ENCODE measurements at places on chromosomes 3 and 15.
A peak's percentile ranks its signal among the peaks of the same experiment; 100 is the strongest.

DNA sequence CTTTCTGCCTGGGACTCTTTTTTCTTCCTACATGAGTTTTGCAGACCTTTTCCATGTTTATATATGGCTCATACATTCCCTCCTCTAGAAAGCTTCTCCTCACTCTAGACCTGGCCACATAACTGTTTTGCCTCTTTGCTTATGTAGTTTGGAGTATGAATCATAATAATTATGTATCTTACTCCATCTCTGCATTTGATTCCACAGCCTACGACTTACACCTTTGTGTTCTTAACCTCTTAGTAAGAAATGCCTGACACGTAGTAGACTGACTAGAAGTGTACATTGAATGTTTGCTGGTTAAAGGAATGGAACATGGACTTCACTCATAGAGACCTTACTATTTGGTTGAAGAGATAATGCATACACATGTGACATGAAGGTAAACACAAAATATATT is 56.4 kb downstream of the MBNL1 start:
- no peak for DNase-seq

GRCh38 chr3:192121923-192122322 is 605.4 kb downstream of the FGF12 start:
- no peak for DNase-seq

DNA sequence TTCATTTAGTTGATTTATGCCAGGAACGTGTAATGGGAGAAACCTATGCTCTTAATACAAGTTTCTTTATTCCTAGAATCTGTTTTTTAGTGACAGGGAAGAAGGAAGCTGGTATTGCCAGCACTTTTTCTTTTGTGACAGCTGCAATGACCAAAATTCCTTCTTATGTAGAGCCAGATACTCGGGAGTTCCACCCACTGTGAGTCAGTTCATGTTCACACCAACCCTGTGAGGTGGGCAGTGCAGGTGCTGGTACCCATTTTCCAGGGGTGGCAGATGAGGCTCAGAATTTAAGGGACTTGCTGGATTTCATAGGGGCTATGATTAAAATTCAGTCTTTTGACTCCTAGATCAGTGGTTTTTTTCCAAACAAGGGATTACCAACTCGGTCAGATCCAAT is 34.7 kb downstream of the OXNAD1 start:
- DNase-seq = no peak

GRCh38 chr3:160098926-160099626 is 110.4 kb downstream of the IL12A start:
- no peak for DNase-seq

GRCh38 chr3:159169828-159170227 is 368.0 kb downstream of the MFSD1 start:
- DNase-seq = no peak

GRCh38 chr15:93331545-93332167 is 242.6 kb upstream of the RGMA start:
- peak; percentile 18 for DNase-seq

GRCh38 chr15:34133511-34133910 is 31.6 kb downstream of the PGBD4 start:
- DNase-seq = no peak

DNA sequence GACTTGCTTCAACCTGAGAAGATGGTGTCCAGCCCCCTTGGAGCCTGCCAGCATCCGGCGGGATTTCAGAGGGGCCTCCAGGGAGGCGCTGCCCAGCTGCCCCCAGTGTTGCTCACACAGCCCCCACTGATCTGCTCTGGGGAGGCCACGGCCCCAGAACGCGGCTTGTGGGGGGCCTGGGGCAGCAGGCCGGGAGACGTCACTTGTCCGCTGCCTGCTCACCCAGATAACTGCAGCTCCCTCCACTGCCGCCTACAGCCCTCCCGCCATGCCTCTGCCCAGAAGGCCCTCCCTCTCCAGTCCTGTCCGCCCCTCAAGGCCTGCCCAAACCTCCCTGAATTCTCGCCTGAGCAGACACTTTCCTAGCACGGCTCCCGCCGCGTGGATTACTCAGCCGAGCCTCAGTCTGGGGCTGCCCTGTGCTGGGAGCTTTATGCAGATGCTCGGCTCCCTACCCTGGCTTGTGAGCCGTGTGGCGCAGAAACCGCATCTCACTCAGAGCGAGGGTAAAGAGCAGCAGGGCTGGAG is 17.2 kb upstream of the ADIPOQ start:
- DNase-seq = peak; percentile 78

GRCh38 chr3:82274897-82275296 is 513.5 kb upstream of the GBE1 start:
- DNase-seq = no peak

GRCh38 chr3:123832692-123833397 is 51.3 kb downstream of the MYLK start:
- no peak for DNase-seq

- DNase-seq = no peak
Measured at GRCh38 chr3:183654727-183655126, 19.3 kb downstream of the KLHL24 start.

- DNase-seq = no peak
Measured at GRCh38 chr3:15345066-15345607, 12.8 kb upstream of the SH3BP5 start.

- DNase-seq = no peak
Measured at GRCh38 chr3:152104847-152105415, 163.8 kb upstream of the MBNL1 start.

DNA sequence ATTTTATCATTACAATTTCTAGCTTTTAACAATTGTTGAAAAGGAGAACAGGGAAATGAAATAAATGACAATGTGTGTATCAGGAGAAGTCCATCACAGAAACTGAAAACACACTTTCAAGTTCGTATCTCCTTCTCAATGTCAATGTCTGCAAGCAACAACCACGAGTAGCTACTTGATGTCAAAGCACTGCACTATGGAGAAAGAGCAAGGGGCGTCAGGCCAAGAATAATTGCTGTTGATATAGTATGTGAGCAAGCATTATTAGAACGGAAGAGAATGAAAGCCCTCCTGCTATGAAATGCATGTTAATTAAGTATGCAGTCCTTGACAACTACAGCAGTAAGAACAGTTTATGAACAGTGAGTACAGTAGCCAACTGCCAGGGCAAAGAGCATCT is 1250.1 kb downstream of the ZPLD1 start:
- DNase-seq = no peak

GRCh38 chr3:39812537-39812936 is 3.1 kb downstream of the MYRIP start:
- DNase-seq = no peak

- peak; percentile 41 for DNase-seq
Measured at GRCh38 chr3:103644450-103644849, 1209.6 kb downstream of the ZPLD1 start.

DNA sequence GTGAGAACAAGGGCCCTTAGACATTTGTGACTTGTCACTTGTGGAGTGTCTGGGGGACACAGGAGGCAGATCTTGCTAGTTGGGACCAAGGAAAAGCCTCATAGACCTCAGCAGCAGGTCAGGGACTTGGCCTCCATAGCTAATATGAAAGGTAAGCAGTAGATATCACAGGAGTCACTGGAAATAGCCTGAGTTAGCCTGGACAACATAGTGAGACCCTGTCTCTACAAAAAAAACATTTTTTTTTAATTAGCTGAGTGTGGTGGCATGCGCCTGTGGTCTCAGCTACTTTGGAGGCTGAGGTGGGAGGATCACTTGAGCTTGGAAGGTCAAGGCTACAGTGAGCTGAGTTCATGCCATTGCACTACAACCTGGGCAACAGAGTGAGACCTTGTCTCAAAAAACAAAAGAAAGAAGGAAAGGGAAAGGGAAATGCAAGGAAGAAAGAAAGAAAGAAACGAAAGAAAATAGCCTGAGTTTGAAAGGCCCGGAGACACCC is 37.1 kb upstream of the CLK3 start:
- no peak for DNase-seq

DNA sequence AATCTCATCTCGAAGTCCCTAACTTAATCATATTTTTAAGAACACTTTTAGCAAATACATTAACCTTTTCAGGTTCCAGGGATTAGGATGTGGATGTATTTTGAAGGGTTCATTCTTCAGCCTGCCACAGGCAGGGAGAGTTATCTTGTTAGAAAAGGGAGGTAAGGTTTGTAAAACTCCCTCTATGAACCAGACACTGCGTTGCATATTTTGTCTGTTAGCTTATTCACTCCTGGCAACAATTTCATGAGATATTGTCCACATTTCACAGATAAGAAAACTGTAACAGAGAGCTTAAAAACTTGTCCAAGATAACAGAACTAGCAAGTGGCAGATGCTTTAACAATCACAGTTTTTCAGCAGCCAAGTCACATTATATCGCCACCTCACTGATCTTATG is 155.4 kb downstream of the DIPK2A start:
- DNase-seq = no peak

DNA sequence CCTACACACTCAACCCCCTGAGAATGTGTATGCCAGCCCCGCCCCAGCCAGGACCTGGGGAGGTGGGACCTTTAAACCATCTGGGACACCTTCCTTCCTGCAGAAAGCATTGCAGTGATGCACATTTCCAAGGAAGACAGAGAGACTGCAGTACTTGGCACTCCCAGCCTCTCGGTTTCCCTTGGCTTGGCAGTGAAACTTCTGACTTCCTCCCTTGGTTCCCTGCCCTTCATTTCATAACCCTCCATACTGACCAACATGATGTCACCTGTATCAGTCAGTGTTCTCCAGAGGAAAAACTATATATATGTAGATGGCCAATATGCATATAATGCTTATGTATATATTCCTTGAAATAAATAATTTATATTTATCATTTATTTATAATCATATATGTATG is 103.2 kb downstream of the SST start:
- no peak for DNase-seq

DNA sequence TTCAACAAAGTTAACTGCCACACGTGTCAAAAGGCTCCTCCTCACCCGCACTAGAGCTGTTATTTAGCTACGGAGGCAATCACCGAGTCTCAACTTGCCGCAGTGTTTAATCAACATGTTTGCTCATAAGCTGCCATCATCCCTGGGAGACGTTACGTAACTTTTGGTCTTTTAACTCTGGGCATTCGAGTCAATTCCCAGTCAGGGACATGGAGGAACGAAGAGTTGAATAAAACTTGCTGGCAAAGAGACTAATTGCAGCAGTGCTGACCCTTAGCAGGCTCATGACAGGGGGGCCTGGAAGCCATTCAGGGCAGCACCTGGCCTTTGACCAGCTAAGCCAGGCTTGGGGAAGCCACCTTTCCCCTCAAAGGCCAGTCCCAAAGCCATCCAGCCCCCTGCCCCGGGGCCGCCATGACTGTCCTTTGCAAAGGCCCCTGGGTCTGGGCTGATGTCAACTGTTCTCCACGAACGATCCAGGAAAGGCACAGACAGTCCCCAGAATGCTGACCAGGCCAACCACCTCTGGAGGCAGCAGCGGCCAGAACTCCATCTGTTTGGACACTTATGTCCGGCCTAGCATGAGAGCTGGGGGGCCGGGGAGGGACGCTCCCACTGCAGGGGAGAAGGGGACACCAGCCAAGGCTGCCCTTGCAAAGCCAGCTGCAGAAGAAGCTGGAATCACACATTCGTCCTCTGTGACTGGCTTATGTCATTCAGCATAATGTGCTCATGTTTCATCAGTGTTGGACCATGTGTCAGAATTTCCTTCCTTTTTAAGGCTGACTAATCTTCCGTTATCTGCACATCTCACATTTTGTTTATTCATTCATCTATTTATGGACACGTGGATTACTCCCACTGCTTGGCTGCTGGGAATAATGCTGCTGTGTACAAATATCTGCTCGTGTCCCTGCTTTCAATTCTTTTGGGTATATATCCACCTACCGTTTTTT is 43.7 kb downstream of the PCSK6 start:
- no peak for DNase-seq

- DNase-seq = no peak
Measured at GRCh38 chr15:69997161-69997485, 100.6 kb downstream of the TLE3 start.

GRCh38 chr3:28982906-28983305 is 298.0 kb upstream of the RBMS3 start:
- no peak for DNase-seq

- DNase-seq = no peak
Measured at GRCh38 chr3:97656638-97657037, 107.9 kb upstream of the ARL6 start.

DNA sequence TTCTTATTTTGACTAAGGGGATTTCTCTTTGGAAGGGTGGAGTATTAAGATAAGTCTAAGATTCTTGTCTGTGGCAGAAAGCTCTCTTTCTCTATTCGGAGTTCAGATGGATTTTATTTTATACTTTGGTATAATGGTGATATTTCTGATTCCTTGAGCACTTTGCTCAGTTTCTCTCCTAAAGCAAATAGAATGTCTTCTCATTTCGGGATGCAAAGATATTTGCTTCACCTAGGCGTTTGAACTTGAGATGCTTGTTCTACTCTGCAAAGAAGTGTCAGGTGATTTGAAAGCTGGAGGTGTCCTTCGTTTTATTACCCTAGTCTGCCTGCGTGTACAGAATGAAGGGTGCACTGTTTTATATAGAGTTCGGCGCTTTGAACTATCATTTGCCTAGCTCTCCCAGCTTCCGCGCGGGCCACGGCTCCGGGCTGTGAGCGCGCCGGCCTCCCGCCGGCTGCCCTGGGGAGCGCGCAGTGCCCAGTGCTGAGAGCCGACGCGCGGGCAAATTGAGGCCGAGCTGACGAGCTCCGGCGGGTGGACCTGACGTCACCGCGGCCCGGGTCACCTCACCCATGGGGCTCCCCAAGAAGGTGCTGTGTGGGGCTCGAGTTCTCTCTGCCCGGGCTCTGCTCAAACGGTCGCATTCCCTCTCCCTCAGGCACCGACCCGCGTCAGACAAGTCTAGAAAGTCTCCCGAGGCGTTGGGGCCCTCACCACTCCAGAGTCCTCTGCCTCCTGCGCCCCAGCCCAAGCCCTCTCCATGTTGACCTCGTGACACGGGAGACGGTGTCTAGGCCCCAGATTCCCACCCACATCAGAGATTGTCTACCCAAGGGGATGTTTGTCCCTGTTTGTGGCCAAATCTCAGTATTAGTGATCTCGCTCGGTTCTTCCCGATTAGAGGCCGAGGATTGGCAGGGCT is 7.5 kb downstream of the SOX2 start:
- DNase-seq = no peak

DNA sequence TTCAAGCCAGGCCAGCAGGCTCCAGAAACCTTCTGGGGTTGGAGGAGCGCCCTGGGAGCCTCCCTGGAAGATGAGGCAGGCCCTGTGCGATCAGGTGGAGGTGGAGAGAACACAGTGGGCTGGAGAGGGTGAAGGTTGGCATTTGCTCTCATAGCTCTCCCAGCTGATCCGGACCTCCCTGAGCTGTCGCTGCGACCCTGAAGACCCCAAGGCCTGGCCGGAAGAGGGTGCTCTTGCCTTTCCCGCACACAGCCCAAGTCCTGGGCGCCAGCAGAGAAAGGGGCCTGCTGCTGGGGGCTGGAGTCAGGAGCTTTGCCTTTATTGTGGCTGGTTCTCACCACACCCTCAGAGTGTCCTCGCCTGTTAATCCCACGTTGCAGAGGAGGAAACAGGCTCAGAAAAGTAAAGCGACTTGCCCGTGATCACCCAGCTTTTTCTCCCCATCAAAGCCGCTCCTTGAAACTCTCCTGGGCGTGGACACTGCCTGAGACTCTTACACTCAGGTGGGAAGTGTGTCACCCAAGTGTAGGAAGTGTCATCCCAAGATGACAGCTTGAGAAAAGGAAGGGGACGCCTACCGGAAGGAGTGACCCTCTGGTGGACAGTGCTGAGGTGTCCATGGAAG is 8.6 kb upstream of the RPL29 start:
- peak; percentile 81 for DNase-seq

- DNase-seq = no peak
Measured at GRCh38 chr3:65401359-65402305, 637.1 kb downstream of the MAGI1 start.

GRCh38 chr3:42507252-42507651 is 4.8 kb downstream of the VIPR1 start:
- no peak for DNase-seq
